ENCODE measurements at places on chromosomes 16 and 17.

GRCh38 chr16:20349615-20350014 lies 2.9 kb downstream of the UMOD start:
- no peak for DNase-seq

DNA sequence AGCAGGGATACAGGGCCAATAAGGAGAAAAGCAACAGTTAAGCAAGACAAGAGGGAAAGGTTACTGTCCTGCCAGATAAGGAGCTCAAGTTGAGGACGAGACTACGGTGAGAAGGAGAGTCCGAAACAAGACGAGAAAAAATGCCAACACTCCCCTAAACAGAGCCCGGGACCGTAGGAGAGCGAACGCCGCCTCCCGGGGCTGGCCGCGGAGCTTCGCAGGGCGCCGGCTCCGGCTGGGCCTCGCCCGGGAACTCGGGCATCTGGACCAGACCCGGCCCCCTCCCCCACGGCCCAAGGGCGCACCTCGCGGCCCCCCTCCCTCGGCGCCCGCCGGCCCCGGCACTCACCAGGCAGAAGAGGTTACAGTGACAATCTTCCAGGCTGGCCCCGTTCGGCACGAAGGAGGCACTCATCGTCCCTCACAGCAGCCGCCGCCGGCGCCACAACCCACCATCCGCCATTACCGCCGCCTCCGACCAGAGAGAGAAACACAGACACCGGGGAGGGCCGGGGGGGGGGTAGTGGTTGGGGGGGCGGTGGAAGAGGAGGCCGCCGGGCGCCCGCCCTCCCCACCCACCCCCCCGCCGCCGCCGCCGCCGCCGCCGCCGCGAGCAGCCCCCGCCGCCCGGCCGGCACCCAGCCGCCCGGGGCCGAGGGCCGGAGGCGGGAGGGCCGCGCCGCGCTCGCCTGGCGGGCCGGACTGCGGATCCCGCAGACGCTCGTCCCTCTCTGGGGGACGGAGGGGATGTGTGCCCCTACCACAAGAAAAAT lies at the start of gene MED13:
MED13 (minus strand) TSS at position 488 of the 773 bp plus-strand sequence; CDS start at position 415, 73 bp downstream.
- DNase-seq, result peak; percentile 72

DNA sequence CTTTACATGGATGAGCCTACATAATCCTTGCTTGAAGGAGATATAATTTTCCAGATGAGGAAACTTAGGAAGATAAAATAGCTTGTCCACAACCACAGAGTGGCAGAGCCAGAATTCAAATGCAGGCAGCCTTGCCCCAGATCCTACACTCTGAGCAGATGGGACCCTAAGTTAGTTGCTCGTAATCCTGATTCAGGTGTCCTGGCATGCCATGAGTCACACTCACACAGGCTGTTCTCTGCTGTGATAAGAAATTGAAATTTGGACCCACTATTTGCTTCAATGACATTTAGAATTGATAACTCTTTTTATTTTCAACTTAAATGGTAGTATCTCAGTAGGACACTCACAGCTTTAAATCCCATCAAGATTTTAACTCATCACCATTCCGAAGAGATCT lies 150.7 kb upstream of the CACNG5 start:
- DNase-seq, result no peak

GRCh38 chr17:45577571-45578279 lies 87.2 kb upstream of the PLEKHM1 start:
- no peak for DNase-seq

- DNase-seq, result peak; percentile 62
Measured at GRCh38 chr16:29877266-29877961, 14.4 kb upstream of the CDIPT start.

DNA sequence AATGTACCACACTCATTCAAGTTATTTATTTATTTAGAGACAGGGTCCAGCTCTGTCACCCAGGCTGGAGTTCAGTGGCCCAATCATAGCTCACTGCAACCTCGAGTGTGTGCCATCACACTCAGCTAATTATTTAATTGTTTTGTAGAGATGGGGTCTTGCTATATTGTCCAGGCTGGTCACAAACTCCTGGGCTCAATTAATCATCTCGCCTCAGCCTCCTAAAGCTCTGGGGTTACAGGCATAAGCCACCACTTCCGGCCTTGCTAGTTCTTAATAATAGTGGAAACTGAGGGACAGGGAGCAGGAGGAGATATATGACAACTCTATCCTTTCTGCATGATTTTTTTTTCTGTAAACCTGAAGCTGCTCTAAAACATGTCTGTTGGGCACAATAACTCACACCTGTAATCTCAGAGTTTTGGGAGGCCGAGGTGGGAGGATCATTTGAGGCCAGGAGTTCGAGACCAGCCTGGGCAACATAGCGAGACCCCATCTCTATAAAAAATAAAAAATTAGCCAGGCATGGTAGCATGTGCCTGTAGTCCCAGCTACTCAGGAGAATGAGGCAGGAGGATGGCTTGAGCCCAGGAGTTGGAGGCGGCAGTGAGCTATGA lies 11.7 kb upstream of the EXOC7 start:
- no peak for DNase-seq

DNA sequence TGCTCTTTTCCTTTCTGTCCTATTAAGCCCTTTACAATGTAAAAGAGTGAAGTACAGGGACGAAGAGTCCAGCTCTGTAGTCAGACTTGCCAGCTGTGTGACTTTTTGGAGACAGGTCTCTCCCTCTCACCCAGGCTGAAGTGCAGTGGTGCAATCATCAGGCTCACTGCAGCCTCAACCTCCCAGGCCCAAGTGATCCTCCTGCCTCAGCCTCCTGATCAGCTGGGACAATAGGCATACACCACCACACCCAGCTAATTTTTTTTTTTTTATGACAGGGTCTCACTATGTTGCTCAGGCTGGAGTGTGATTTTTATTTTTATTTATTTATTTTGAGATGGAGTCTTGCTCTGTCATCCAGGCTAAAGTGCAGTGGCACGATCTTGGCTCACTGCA lies 7.1 kb upstream of the ITPRIPL2 start:
- DNase-seq, result no peak

- no peak for DNase-seq
Measured at GRCh38 chr16:89969741-89970410, 21.3 kb downstream of the DEF8 start.

GRCh38 chr17:73404246-73404645 lies 92.4 kb upstream of the CDC42EP4 start:
- DNase-seq, result no peak

- DNase-seq, result no peak
Measured at GRCh38 chr16:57699481-57699880, 4.9 kb downstream of the DRC7 start.

GRCh38 chr17:66343531-66344078 lies 41.2 kb downstream of the PRKCA start:
- no peak for DNase-seq

DNA sequence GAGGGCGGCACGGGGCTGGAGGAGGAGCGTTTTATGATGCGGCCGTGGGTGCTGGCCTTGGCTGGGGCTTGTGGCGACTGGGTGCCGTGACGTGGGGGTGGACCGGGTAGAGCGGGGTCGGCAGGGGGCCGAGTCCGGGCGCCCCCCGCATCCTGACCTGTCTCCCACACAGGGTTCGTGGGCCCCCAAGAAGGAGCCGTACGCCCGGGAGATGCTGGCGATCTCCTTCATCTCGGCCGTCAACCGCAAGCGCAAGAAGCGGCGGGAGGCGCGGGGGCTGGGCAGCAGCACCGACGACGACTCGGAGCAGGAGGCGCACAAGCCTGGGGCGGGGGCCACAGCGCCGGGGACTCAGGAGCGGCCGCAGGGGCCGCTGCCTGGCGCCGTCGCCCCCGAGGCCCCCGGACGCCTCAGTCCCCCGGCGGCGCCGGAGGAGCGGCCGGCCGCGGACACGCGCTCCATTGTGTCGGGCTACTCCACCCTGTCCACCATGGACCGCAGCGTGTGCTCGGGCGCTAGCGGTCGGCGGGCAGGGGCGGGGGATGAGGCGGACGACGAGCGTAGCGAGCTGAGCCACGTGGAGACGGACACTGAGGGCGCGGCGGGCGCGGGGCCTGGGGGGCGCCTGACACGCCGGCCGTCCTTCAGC lies 81.6 kb downstream of the ARHGAP23 start:
- no peak for DNase-seq

DNA sequence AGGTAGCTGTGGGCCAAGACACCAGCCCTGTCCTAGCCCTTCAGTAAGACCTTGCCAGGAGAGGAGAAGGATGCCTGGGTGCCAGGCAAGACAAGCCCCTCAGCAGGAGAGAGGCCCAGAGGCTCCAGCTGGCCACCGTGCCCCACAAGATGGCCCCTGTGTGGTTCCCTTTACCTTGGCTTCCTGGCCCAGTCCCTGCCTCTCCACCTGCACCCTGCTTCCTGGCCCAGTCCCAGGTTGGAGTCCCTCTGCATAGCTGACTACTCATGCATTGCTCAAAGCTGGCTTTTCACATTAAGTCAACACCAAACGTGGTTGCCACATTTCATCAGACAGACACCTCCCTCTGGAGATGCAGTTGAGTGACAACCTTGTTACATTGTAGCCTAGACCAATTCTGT lies 4.0 kb downstream of the SYNGR3 start:
- DNase-seq, result peak; percentile 25

- DNase-seq, result no peak
Measured at GRCh38 chr17:11094331-11094730, 146.7 kb upstream of the SHISA6 start.

- no peak for DNase-seq
Measured at GRCh38 chr17:38353086-38353604, 1.5 kb downstream of the SOCS7 start.

- no peak for DNase-seq
Measured at GRCh38 chr17:69390795-69391501, 23.5 kb upstream of the MAP2K6 start.

GRCh38 chr17:46765453-46765852 lies 53.0 kb downstream of the WNT3 start:
- no peak for DNase-seq

DNA sequence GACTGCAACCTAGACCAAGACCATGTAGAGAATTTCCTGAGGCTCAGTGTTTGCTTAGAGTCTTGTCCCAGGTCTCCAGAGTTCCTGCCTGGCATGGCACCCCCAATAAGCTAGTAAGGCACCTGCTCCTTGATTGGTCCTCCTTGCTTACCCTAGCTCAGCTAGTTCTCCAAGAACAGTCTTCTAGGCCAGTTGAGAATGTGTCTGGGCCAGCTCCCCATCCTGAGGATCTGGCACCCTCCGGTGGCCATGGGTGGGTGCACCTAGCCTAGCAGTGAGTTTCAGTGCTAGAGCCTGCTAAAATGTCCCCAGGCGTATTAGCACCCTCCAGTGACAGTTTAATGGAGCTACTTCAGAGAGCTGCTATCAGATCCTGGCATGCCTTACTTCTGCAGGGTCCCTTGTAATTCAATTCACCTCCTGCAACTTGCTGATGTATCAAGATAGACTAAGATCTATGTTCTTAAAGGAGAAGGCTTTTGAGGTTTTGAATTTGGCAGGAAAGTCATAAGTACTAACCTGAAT lies 44.4 kb upstream of the MED13 start:
- DNase-seq, result peak; percentile 42

DNA sequence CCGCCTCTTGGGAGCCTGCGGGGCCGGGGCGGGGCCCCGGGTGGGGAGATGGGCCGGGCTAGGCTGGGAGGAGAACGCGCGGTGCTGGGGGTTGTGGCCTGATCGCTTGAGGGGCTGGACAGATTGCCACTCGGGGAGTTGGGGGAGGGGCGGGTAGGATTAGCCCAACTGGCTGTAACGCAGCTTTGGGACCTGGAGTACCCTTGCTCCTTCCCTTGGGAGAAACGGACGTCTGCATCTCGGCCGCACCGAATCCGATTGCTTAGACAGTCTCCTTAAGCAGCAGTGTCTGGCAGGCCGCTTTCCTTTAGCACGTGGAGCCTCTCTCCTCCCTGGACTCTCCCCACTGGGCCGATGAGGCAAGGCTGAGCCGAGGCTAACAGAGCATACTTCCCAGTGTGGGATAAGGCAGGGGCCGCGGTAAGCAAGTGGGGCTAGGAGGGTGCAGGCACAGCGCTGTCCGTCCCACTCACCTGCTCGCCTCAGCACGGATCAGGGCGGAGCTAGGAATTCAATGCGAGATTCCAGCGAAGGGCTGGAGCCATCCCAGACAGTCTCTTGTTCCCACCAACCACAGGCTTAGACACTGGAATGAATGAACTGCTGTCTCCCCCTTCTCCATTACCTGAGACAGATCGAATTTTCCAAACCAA lies 540 bp upstream of the ACLY start:
- no peak for DNase-seq

- no peak for DNase-seq
Measured at GRCh38 chr17:40827746-40828453, 5.5 kb upstream of the KRT10 start.

- DNase-seq, result no peak
Measured at GRCh38 chr16:81266680-81267095, 28.2 kb downstream of the BCO1 start.

DNA sequence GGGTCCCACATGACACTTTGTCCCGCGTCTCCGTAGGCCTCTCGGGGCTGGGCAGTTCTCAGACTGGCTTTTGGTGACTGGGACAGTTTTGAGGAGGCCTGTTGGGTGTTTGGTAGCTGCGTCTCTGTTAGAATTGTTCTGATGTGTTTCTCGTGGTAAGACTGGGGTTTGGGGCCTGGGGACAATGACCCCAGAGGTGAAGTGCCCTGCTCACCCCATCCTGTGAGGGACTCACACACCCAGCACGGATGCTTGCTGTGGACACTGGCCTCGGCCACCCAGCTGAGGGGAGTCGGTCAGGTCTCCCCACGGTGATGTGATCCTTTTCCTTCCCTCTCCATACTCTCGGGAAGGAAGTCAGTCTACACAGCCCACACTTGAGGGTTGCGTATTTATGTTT lies 50.3 kb downstream of the METRNL start:
- DNase-seq, result no peak

DNA sequence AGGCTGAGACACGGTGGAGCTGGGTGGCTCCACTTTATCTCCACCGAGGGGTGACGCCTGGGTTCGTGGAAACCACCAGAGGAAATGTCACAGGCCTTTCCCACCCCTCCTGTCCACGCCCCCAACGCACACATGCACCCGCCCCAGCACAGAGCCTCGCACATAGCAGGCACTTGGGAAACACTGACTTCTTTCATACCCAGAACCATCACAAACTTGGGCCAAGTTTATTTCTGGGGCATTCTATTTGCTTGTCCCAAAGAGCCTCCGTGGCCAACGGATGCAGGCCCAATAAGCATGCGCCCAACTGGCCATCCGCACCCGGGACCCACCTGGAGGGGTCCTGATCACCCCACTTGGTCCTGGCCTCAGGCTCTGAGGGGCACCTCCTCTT lies 3.3 kb downstream of the BCAR1 start:
- DNase-seq, result no peak

GRCh38 chr17:72422505-72423285 lies 301.9 kb downstream of the SOX9 start:
- peak; percentile 12 for DNase-seq

- peak; percentile 4 for DNase-seq
Measured at GRCh38 chr17:49618028-49618611, 42.4 kb downstream of the NXPH3 start.

DNA sequence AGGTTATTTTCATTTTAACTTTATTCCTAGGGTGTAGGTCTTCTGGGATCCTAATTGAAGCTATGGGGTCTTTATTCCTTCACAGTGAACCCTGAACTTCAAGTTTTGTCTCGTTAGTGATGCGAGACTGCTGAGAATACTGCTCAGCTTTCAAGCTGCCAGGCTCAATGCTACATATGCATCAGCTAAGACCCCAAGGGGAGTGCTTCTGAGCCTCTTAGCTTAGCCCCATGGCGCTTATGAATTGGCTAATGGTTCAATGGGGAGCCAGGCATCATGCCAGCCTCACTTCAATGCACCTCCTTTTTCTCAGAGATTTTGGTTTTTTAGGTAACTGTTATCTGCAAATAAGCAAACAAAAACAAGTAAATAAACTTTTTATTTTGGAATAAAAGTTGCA lies 94.1 kb upstream of the SIAH1 start:
- DNase-seq, result no peak

GRCh38 chr16:78297066-78297666 lies 197.7 kb downstream of the WWOX start:
- no peak for DNase-seq

Measured in CD4-positive, alpha-beta T cell treated with Interleukin-21 for 1 hour (primary cell).